ENCODE measurements at places on chromosomes 11 and 22. TPM values are rescaled to one million over a fixed set of nuclear protein-coding genes. Genes with fewer than 3 reads are reported as not detected.
A peak's percentile ranks its signal among the peaks of the same experiment; 100 is the strongest.

PLEKHA7 gene
- polyA plus RNA-seq: 63.0 TPM

CASP5 gene
- not detected for polyA plus RNA-seq

MYRF gene
- polyA plus RNA-seq: 23.1 TPM

SLCO2B1 gene
- polyA plus RNA-seq: 8.2 TPM

IGLL1 gene
- 0.40 TPM for polyA plus RNA-seq

FJX1 gene
- polyA plus RNA-seq: 15.0 TPM

PRR14L gene
- polyA plus RNA-seq: 32.2 TPM

DNA sequence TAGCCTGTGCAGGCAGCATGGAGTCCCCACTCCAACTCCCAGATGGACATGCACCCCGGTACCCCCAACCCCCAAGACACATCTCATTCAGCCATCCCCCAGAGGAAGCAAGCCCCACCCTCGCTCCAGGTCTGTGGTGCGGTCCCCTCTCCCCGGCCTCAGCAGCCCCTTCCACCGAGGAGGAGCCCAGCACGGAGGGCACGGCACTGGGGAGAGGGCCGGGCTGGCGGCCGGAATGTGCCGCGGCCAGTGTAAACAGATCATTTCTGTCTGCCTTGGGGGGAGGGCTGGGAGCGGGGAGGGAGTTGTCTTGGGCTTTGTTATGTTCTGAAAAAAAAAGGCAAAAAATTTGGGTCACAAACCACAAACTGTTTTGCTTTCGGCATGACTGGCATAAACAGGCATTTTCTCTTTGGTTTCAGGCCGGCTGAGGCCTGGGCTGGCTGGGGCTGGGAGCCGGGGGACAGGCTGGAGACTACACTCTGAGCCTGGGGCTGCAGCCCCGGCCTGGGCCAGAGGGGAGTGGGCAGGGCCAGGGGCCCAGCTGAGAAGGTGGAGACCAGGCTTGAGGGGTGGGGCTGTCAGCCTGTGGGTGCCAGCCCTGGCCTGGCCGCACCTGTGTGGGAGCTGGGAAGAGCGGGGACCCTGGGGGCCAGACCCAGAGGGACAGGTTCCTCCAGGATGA is 16.8 kb downstream of the IGF2 start:
- no peak for DNase-seq

DNA sequence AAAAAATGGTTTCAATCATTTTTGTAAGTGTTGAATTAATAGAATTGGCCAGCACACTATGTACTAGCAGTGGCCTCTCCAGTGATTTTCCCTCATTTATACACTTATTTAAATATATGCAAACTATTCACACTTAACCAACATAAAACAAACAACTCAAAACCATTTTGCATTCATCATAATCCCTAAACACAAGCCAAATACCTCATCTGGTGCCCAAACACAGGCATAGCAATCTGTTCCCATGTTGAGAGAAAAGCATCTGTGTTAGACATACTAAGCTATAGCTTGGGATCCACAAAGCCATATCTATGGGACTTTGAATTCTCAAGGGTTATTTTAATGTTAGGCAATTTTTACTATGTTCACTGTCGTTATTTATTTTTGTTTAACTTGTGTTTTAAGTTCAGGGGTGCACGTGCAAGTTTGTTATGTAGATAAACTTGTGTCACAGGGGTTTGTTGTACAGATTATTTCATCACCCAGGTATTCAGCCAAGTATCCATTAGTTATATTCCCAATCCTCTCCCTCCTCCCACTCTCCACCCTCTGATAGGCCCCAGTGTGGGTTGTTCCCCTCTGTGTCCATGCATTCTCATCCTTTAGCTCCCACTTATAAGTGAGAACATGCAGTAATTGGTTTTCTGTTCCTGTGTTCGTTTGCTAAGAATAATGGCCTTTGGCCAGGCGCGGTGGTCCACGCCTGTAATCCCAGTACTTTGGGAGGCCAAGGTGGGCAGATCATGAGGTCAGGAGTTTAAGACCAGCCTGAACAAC is 31.0 kb upstream of the RCN1 start:
- no peak for DNase-seq

- DNase-seq: no peak
Observed at GRCh38 chr11:130549393-130549999, 101.1 kb downstream of the ADAMTS15 start.

GRCh38 chr11:110525883-110526282 is 96.1 kb downstream of the FDX1 start:
- DNase-seq: no peak

DNA sequence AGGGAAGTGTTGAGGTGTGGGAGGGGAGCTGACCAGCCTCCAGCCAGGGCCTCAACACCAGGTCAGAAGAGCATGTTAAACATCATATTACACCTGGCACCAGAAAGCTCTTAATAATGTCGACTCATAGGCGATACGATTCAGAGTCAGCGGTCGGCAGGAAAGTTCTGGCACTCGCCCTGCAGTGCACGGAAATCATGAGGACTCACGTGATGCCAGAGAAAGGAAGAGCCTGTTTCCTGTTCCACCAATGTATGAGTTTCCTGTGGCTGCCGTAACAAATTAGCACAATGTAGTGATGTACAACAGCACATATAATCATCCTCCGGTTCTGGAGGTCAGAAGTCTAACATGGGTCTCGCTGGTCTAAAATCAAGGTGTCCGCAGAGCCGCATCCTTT is 198.8 kb downstream of the BARX2 start:
- no peak for DNase-seq

- DNase-seq: peak; percentile 74
Observed at GRCh38 chr11:127003260-127003981, 2.9 kb upstream of the KIRREL3 start.

GRCh38 chr22:27718186-27719035 is 83.1 kb downstream of the MN1 start:
- DNase-seq: no peak

DNA sequence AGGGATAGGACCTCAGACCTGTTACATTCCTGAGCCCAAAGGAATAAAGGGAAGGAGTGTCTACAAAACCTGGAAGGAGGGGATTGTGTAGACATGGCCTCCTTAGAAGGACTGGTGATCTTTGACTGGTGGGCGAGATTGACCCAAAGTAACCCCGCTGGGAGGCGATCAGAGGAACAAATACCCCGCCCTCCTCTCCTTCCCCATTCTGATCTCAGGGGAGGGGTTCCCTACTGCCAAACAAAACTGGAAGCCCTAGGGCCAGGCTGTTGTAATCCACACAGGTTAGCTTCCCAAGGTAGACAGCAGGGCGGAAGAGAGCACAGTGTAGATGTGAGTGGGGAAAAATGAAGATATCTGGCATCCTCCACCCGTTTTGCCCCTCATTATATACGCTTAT is 24.7 kb downstream of the NCF4 start:
- no peak for DNase-seq

DNA sequence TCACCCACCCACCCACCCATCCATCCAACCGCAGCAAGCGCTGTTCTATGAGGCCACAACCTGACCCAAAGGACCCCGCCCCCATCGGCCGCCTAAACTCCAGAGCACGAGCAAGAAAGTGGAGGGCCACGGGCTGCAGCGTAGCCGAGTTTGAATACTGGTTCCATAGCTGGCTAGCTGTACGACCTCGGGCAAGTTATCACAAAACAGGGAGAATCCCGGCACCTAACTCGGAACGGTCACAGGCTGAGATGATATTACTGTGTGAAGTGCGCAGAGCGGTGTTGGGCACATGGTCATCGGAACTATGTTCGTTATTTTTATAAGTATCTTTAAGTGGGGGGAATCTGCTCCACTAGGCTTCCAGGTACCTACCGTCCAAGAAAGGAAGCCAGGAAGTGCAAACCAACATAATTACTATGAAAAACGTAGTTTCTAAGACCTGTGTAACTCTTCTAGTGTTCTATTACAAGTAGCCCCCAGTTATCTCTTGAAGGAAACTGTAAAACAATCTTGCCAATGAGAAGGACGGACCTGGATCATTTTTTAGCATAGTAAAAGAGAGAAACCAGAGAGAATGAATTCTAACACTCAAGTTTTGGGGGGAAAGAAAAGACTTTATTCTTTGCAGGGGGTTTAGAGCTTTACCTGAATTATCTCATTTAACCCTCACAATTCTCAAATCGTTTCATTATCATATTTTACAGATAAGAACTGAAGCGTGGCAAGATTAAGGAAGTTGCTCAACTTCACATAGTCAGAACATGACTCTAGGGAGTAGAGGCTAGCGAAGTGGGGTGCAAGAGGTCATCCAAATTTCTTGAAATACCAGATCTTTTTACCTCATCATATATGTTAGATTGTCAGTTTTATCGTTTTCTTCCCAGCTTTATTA is 663 bp upstream of the BUD13 start:
- no peak for DNase-seq

DNA sequence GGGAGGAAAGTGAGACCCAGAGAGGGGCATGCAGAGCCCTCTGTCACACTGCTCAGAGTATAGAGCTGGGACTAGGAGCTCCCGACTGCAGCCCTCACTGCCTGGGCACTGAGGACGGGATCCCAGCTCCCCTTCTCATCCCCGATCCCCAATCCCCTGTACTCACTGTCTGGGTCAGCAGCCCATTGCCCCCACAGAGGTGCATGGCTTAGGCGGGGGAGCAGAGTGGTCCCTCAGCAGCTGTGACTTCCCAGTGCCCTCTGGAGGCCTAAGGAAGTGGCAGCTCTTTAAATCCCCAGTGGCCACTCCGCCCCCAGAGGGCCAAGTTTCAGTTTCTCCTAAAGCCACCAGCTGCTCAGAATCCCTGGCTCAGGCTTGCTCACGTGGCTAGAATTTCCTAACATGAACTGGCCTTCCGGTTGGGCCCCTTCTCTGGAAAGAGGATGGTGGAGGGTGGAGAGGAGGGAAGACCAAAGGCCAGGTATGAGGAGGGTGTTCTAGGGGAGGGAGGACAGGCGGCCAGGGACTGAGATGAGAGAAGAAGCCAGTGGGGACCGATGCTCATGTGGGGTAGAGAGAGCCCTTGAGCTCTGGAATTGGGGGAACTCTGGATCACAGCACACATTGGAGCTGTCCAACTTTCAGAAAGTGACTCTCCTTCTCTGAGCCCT is at the start of gene BATF2:
Gene BATF2, minus strand, starts transcription at position 262 of the 671 bp plus-strand sequence. Its CDS starts 57 bp downstream, at position 205.
- DNase-seq: peak; percentile 85

- DNase-seq: no peak
Observed at GRCh38 chr11:2376751-2377451, at the start of gene CD81. Gene CD81 (plus strand): TSS chr11:2377310. CDS start chr11:2377550, 240 bp downstream.

DNA sequence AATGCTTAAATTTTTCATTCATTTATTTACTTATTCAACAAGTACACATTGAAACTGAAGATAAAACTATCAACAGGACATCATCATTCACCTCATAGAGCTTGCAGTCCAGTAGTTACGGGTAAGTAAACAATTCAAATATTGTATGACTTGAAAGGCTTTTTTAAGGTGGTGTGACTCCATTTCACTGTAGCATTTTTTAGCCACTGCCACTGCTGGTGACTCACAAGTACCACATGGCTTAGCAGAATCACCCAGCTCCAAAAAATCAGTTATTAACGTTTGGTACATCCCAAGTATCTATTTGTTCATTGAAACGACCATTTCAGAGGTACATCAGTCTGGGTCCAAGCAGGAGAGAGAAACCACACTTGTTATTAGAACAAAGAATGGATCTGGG is 427.9 kb upstream of the DDI1 start:
- no peak for DNase-seq

DNA sequence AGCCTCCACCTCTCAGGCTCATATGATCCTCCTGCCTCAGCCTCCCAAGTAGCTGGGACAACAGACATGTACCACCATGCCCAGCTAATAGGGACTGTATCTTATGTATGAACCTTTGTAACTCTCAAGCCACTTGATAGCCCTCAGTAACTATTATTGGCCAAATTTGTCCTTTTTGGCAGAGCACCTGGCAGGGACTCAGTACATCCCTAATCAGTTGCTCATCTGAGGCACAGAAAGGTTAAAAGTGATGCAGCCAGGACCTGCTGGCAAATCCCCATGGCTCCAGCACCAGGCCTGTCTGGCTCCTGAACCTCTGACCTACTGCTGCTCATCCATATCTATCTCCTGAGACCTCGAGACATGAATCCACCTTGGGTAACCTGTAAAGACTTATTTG is 21.1 kb upstream of the XBP1 start:
- no peak for DNase-seq

GRCh38 chr22:30408388-30409102 is 11.7 kb downstream of the SEC14L2 start:
- DNase-seq: no peak

DNA sequence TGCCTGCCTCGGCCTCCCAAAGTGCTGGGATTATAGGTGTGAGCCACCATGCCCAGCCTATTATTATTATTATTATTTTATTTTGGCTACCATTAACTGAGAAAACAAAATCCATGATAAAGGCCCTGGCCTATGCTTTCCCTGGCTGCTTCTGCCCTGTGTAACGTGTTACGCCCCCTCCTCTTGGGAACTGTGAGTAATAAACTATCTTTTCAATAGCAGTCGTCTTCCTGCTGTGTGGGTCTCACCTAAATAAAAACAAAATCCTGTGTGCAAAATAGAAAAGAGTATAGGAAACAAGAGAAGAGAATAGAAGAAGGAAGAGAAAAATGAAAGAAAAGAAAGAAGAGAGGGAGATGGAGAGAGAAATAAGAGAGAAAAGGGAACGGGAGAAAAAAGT is 237.0 kb downstream of the MIAT start:
- DNase-seq: no peak

All from left kidney (tissue), 8 donors.